ENCODE measurements at places on chromosomes 7 and 10.

DNA sequence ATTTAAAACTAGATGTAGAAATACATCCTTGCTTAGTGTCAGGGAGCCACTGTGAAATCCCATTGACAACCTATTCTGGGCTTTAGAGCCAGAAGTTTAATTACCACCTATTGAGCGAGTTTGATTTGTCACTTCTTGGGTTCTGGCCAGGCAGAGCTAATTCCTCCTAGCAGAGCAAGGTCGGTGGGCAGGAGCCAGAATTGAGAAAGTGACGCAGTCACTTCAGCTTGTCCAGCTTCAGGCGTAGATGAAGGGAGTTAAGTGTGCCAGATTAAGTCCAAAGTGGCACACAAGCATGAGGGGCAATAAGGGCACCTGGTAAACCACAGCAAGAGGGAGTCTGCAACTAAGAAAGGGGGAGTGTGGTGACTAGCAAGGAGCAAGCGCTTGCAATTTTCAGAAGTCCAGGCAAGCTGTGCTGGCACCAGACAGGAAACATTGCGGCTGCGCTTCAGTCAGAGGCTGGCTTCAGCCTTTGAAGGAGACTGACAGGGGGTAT is 119.4 kb downstream of the ST7 start:
- peak; percentile 81 for DNase-seq

GRCh38 chr10:96138102-96138501 is 8.0 kb downstream of the ZNF518A start:
- DNase-seq: no peak

DNA sequence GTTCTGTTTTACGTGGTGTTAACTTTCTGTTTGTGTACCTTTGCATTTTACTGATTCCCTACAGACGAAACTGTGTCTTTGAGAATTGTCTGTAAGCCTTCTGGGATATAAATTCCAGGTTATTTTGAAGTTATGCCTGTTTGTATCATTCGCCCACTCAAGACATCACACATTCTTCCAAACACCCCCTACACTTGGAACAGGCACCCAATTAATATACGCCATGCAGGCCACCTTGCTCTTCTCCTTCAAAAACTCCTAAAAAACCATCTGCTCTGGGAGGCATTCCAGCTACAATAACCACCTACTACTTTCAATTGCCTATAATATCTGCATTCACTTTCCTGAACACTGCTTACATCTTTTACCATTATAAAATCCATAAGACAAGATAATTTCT is 453.3 kb downstream of the DGKB start:
- DNase-seq: no peak

DNA sequence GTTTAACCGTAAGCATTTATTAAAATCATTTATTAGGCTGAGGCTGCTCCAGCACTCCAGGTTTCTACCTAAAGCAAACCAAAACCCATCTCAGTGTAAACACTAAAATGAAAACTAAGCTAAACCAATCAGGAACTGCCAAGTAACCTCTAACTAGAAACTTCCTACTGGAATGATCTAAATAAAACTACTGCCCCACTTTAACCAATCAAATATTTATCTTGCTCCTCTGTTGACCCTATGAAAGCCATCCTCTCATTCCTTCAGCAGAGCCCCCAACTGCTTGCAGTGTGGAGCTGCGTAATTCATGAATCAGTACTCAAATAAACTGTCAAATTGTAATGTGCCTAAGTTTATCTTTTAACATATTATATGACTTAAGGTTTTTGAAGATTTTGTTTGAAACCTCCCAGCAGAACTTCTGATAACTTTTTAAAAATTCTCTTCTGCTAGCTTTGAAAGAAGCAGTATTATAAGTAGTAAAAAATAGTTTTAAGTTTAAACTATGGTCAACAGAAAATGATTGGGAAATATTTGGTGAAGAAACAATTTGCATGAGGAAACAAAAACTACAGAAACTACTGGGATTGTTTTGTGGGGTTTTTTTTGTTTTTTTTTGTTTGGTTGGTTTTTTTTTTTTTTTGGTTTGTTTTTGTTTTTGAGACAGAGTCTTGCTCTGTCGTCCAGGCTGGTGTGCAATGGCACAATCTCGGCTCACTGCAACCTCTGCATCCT is 47.4 kb downstream of the GPR37 start:
- no peak for DNase-seq

GRCh38 chr7:117777335-117778142 is 95.7 kb downstream of the CTTNBP2 start:
- no peak for DNase-seq

DNA sequence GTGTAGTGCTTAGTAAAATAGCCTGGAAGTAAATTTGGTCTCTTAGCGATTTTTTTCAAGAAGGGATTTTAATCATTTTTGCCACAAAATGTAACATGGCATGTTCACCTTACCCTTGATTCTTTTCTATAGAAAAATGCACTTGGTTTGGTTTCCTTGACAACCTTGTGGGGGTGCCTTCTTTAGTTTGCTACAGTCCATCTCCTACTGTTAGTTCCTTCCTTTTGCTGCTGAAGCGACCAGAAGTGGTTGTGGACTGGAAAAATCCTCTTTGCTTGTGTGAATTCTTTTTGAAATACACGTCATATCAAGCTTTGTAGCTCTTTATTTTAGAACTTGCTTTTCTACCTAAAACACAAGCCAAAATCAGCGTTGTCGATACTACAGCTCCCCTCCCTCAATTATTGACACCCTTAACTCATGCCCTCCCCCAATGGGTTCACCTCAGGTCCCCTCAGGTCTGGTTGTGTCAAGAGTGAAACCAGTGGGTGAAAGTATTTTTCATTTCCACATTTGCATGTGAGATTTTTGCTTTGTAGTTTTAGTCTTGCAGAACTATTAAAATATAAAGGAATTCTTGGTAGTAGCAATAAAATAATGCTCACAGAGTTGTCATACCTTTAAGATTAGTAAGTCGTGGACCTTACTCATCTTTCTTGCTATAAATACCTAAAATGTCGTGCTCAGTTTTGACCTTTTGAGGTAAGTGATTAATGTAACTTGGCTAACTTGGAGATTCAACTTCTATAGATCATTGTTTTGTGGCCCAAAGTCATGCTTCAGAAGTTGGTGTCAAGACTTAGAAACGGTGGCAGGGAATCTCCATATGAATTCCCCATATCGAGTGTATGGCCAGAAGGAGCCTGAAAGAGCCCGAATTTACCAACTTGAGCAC is 1.5 kb downstream of the ACTR3B start:
- peak; percentile 52 for DNase-seq

GRCh38 chr10:7251696-7252465 is 159.0 kb downstream of the SFMBT2 start:
- DNase-seq: peak; percentile 26

DNA sequence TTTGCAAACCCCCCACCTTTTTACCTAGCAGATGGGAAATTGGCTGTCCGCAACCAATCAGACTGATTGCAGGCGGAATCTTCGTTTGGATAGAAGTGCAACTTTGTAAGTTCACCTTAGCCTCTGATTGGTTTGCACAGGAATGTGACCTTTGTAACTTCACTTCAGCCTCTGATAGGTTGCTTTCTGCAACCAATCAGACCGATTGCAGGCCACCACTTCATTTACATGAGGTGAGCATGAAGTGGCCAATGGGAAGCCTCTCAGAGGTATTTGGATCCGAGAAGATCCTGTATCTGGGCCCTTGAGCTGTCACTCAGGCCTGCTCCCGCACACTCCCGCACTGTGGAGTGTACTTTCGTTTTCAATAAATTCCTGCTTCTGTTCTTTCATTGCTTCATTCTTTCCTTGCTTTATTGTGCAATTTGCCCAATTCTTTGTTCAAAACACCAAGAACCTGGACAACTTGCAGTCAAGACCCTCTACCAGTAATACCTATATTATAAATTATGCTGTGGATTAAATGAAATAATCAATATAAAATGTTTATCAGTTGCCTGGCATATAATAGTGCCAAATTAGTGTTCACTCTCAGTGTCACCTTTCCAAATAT is 491.4 kb downstream of the PLXNA4 start:
- no peak for DNase-seq

- DNase-seq: no peak
Measured at GRCh38 chr10:6013413-6014192, 36.3 kb upstream of the IL15RA start.

- peak; percentile 96 for DNase-seq
Measured at GRCh38 chr10:18651324-18652007, at the start of gene NSUN6. TSS of gene NSUN6 (minus strand) at chr10:18651587. CDS start at chr10:18651203, 384 bp downstream.

- peak; percentile 7 for DNase-seq
Measured at GRCh38 chr10:12631216-12631615, 281.9 kb downstream of the CAMK1D start.

DNA sequence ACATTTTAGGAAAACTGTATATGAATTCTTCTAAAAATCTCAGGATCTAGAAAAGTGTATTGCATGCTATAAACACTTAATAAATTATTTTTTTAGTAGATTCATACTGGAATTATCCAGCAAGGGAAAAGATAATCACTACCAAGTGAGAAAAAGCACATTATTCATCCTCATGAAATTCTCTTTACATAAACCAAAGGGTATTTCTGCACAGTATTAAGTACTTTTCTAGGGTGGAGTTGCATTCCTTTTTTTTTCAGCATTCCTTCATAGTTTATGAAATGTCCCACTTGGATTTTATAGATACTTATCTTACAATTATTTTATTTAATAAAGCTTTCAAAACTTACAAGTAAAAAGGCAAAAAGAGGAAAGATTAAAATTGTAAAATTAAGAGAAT is 403.3 kb downstream of the HGF start:
- DNase-seq: no peak

GRCh38 chr10:110770243-110770642 is 101.5 kb upstream of the PDCD4 start:
- no peak for DNase-seq

GRCh38 chr7:86980223-86980622 is 79.2 kb downstream of the ELAPOR2 start:
- DNase-seq: peak; percentile 37

DNA sequence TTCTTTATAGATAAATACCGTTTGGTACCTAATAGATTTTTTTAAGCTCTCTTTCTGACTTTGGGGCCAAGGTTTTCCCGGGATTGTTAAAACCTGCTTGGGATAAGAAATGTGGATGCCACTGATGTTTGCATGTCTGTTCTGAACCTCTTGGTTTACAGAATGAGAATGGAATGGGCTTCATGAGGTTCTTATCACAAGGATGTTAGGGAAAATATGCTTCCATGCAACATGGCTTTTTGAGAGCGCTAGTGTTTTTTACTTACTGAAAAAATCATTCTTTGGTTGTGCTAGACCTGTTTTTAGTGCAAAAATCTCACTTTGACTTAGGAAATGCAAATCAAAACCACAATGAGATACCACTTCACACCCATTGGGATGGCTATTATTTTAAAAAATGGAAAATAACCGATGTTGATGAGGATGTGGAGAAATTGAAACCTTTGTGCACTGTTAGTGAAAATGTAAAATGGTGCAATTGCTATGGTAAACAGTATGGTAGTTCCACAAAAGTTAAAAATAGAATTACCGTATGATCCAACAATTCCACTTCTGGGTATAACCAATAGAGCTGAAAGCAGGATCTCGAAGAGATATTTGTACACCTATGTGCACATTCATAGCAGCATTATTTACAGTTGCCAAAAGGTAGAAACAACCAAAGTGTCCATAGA is 38.9 kb downstream of the TSPAN14 start:
- no peak for DNase-seq

DNA sequence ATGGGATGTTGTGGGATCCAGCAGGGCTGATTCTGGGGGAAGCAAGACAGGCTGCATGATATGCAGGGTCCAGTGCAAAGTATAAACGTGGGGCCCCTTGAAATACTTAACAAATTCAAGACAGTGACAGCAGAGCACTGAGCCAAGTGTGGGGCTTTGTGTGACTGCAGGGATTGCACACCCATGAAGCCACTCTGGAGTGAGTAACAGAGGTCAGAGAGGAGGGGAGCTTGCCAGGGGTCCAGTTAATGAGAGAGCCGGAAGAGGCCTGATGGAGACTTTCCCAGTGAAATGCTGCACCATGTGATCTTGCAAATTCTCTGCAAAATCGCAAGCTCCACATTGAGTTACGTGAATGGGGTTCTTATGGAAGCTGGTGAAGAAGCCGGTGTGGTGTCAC is 5.6 kb downstream of the NPVF start:
- DNase-seq: no peak

- no peak for DNase-seq
Measured at GRCh38 chr10:78780551-78780961, 288.2 kb upstream of the ZMIZ1 start.

GRCh38 chr7:128937647-128938543 is at the start of gene IRF5:
TSS of gene IRF5 (plus strand) at chr7:128937927. CDS start at chr7:128942082, 4,155 bp downstream.
- DNase-seq: no peak
